BE2C (cell line): ENCODE measurements at places on chromosomes 7 and 10.

GRCh38 chr7:985915-986741 lies 3.1 kb downstream of the CYP2W1 start:
- peak; percentile 74 for DNase-seq

DNA sequence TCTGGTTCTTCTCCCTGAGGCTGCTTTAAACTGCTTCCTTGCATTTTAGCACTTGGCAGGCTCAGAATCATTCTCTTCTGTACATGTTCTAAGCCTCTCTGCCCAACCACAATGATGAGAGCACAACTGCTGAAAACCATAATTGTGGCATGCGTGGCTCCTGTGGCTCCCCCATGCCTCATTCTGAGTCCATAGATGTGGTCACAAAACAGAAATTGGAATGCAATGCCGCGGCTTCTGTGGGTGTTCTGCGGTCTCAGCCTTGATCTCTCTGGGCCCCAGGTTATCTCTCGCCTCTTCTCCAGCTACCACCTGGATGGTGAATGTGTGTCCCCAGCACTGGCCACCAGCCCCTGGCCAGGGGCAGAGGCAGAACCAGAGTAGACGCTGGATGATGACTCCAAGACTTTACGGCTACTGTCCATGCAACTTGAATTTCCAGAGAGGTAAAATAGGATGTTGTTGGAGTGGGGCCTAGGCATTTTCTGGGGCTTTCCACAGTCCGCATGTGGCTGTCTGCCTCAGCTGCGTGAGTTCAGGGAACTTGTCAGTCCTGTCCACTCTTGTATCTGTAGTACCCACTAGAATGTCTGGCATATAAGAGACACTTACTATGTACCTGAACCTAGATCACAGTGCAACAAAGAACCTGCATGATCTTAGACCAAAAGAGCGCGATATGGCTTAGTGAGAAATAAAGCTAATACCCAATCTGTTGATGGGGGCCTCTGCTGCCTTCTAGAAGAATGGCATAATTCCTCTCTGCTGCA lies 52.4 kb upstream of the ADRB1 start:
- no peak for DNase-seq

GRCh38 chr10:130399425-130399950 lies 263.3 kb downstream of the GLRX3 start:
- no peak for DNase-seq

- DNase-seq = no peak
These were observed 328.9 kb downstream of the PRPF18 start for GRCh38 chr10:13915710-13916109.

- DNase-seq = no peak
These were observed 19.3 kb downstream of the PAPOLB start for GRCh38 chr7:4842319-4843064.

- DNase-seq = no peak
These were observed 594.5 kb upstream of the DPP6 start for GRCh38 chr7:153457746-153458145.

DNA sequence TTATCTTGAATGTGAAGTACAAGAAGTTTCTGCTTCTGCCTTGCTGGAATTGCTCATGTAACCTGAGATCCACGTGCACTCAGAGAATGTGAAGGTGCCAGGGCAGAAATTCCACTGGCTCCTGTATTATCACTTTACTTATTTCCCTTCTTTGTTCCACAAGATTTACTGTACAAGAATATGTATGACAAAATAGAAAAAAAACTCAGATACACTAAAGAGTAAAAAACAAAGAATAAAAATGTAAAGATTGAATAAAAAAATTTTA lies 43.0 kb downstream of the PLCE1 start:
- DNase-seq = no peak

GRCh38 chr7:1360521-1360971 lies 98.7 kb downstream of the MICALL2 start:
- DNase-seq = no peak

- DNase-seq = no peak
These were observed 217.4 kb upstream of the POT1 start for GRCh38 chr7:125147047-125147446.

GRCh38 chr7:4269746-4270145 lies 412.3 kb upstream of the FOXK1 start:
- DNase-seq = no peak

- no peak for DNase-seq
These were observed 65.5 kb downstream of the FAM53B start for GRCh38 chr10:124678557-124679240.

GRCh38 chr7:25359471-25360059 lies 131.3 kb upstream of the NPVF start:
- no peak for DNase-seq

GRCh38 chr7:55593515-55594318 lies 21.4 kb upstream of the VOPP1 start:
- DNase-seq = peak; percentile 83

- no peak for DNase-seq
These were observed 35.1 kb downstream of the GPER1 start for GRCh38 chr7:1122832-1123501.

DNA sequence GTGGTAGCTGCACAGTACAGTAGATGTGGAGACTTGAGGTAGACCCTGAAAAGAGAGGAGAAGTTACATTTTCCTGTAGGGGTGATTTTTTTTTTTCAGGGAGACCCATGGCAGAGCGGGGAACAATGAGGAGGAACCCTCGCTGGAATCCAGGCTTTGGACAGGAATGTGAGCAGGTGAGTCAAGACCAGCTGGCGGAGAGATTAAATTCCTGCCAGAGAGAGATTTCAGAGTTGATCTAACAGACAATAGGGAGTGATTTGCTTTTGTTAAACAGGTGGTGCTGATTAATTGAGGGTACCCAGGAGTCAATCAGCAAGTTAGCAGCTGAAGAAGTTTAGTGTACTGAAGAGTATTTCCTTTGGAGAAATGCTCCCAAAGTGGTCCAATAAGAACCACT lies 41.6 kb upstream of the MINDY3 start:
- DNase-seq = no peak

DNA sequence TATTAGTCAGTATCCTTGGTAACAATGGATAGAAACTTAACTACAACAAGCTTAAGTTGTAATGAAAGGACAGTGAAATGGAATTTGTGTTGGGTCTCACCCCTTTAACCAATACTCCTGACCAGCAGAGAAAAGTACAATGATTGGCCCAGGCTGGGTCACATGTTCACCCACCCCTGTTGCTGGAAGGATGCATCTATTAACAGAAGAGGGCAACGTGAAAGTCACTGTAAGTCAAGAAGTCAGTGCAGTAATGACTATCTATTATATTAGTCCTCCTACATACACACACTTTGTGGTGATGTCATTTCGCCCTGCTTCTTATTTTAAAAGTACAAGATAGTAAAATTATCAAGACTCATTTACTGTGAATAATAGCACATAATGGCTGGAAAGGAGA lies 16.2 kb downstream of the PNLIPRP2 start:
- no peak for DNase-seq

DNA sequence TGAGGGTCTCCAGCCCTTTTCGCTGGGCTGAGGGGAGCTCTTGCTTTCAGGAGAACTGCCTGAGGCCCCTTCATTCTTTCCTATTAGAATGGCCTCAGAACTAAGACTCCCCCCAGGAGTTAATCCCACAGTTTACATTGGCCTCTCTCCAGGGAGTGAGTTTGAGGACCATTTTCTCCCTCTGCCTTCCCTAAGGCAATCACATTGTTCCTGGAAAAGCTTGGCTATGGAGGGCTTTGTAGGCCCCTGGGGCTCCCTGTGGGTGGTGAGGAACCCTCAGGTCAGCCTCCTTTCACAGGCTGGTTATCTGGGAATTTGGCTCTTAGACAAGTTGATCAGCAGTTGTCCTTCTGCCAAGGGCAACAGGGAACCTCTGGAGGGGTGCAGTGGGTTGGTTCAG lies 343.7 kb downstream of the RPS24 start:
- no peak for DNase-seq

GRCh38 chr7:2230882-2231281 lies 1.9 kb downstream of the MAD1L1 start:
- DNase-seq = no peak

DNA sequence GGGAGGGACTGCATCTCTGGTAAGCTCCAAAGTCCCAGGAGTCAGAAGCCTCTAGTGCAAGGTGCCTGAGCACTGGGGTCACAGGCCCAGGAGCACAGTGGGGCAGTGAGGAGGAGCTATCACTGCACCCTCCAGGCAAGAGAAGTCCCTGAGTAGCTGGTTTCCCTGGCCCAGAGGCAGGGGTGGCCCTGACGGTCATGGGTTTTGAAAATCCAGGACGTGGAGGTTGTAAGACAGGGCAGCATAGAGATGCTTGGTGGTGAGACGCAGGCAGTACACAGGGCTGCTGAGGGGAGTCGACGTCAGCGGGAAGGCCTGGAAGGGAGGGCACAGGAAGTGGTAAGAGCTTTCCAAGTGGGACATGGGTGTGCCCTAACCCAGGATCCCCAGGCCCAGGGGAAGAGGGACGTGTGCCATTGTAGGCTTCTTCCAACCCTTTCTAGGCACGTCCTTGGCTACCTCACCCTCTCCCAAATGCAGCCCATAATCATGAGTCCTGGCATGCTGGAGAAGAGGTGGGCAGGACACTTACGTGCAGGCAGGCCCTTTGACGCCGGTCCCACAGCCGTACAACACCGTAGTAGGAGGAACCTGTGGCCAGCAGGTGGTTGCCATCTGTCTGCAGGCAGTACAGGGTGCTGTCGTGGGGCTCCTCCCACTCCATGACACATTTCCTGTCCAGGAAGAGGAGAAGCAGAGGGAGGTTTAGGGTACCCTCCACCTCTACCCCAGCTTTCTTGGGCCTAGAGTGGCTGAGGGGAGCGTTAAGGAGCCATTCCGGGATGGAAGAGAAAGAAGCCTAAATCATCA lies 23.2 kb downstream of the DPCD start:
- DNase-seq = no peak

GRCh38 chr7:43108255-43109011 lies 4.0 kb upstream of the HECW1 start:
- peak; percentile 67 for DNase-seq

DNA sequence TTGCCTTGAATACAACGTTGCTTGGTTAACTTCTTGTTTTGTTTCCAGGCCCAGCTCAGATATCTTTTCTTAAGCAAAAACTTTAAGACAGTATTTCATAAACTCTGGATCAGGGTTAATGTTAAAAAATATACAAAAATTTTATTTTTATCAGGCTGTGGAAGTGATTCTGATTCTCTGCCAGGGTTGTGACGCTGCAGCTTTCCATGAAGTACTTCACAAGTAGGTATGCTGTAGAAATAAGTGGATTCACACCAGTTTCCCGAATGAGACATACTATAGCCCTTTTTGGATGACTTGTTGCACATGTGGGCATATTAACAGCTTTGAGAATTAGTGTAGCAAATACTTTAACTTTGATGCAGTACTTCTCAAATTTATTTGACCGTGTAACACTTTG lies 70.1 kb downstream of the CDK14 start:
- no peak for DNase-seq

- no peak for DNase-seq
These were observed 1.0 kb downstream of the SEPHS1 start for GRCh38 chr10:13347043-13347499.

DNA sequence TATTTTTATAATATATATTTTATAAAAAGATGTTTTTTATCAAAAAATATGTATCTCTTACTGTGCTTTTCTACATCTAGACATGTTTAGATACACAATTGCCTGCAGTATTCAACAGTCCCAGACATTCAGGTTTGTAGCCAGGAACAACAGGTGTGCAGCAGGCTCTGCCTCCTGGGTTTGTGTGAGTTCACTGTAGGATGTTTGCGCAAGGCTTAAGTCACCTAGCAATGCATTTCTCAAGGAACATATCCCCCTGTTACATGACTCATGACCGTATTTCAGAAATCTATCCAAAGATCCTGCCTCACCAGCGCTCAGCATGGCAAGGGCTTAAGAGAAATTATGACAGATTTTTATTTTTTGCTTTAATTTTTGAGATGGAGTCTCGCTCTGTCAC lies 41.5 kb downstream of the PITRM1 start:
- no peak for DNase-seq

GRCh38 chr10:119190353-119190752 lies 11.7 kb upstream of the PRDX3 start:
- DNase-seq = no peak

GRCh38 chr10:124448696-124449169 lies 1.1 kb downstream of the NKX1-2 start:
- no peak for DNase-seq

- no peak for DNase-seq
These were observed 10.4 kb upstream of the AOAH start for GRCh38 chr7:36734731-36735130.

GRCh38 chr10:71230656-71231025 lies 18.3 kb downstream of the UNC5B start:
- no peak for DNase-seq
